ENCODE measurements at places on chromosomes 1 and 21. TPM values are rescaled to one million over a fixed set of nuclear protein-coding genes. Genes with fewer than 3 reads are reported as not detected.

DNA sequence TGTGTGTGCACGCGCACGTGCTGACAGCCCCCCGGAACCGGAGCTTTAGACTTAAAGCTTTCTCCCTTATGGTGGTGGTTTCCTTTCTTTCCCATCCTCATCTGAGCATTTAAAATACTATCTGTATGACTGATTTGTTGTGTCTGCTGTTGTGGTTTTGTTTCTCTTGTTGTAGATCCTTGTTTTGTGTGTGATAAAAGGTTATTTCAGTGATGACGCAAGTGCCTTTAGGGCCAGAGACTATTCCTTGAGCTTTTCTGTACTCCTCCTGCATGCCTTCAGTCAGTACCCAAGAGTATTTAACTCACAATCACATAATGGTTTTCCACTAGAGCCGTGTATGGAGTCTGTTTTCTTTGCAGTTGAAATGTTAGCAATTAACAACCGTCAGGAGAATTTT, 45.4 kb downstream of the LCA5L start:
- no peak for DNase-seq

DNA sequence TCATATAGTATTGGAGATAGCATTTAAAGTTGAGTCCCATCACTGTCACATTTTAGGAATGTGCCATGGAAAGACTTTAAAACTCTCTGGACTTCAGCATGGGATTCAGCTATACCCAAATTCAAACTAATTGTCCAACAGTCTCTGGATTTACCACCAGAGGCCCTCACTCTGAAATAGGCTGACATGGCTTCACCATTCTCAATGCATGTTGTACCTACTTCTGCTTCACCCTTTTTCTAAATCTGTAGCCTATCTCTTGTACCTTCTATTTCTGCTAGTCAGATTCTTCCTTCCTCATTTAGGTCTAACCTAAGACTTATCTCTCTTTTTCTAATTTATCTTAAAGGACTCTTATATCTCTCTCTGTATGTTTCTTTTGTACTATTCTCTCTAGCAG, 512.7 kb upstream of the ZRANB2 start:
- DNase-seq, result no peak

DNA sequence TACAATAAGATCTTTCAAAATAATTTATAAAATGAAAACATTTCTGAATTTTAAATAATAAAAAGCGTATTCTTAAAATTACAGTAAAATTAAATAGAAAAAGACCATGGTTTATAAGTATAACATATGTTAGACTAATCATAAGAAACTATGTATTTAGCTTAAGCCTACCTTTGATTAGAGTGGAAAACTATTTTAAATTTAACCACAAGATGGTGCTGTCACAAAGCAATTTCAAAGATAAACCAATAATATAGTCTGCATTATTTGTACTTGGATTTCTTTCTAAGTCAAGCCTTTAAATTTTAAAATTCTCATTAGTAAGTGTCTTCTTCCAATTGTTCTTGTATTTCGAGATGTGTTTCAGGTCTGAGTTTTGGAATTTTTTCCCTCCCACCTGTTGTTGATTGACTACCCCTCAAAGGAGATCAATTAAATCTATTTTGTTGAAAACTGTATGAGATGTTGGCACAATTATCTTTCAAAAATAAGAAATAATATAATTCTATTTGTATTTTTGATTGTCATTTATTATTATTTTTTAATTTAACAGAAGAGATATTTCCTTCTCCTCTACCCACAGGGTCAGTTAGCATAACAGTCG, 459.8 kb downstream of the KCNT2 start:
- DNase-seq, result peak; percentile 48

- DNase-seq, result no peak
Observed at GRCh38 chr1:59110271-59110670, 186.6 kb upstream of the FGGY start.

- no peak for DNase-seq
Observed at GRCh38 chr1:150749720-150750311, 15.8 kb downstream of the CTSS start.

DNA sequence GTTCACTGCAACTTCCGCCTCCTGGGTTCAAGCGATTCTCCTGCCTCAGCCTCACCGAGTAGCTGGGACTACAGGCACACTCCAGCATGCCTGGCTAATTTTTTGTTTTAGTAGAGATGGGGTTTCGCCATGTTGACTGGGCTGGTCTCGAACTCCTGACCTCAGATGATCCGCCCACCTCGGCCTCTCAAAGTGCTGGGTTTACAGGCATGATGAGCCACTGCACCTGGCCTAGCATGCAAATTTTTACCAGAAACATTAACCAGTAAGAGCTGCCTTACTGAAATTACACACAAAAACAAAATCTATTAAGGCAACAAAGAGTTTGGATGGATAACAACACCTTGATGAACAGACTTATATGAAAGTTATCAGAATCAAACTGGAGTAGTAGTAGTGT, 12.1 kb downstream of the ZZZ3 start:
- no peak for DNase-seq

GRCh38 chr1:1430992-1431844, 4.3 kb upstream of the VWA1 start:
- no peak for DNase-seq

DNA sequence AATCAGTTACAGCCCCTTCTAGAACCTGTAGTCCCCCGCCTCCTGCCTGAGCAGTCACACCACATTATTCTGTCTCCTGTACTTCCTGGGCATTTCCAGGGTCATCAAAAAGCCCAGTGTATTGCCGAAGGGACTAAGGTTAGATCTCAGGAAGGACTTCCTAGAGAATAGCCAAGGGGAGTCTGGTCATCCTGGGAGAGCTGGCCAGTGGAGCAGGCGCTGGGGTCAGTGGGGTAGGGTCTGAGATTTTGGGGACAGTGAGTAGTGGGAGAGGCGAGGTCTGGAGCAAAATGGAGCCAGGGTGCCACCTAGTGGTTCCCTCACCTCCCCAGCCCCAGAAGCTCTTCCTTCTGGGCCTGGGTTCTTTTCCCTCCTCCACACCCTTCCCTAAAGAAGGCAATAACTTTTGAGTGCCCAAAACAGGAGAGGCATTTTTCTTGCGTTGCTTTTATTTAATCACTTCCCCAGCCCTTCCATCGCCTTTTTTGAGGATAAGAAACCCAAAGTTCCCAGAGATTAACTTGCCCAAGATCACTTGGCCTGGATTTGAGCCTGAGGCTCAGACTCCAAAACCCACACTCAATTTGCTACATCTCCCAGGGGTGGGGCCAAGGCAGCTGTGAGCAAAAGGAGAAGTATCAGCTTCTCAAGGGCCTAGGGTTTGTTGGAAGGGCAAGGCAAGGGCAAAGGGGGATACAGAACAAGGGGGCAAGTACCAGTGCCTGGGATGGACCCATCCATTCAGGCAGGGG, 7.3 kb upstream of the PMVK start:
- DNase-seq, result no peak

GRCh38 chr1:234612352-234613127, 2.6 kb upstream of the IRF2BP2 start:
- peak; percentile 99 for DNase-seq

DNA sequence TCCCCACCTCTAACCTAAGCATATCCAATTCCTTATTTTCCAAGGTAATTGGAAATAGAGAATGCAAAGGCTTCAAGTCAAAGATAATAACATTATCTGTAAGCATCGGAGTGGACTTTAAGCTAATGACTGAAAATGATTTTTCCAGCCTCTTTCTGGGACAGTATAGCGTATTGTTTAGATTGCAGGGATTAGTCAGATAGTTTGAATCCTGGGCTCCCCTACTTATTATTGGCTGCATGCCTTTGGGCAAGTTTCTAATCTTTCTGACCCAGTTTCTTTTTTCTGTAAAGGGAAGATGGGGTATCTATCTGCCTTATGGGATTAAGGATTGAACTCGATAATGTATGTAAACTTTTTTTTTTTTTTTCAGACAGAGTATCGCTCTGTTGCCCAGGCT, 1.5 kb upstream of the CDC20 start:
- DNase-seq, result no peak

GRCh38 chr1:93541045-93541444, 93.1 kb downstream of the FNBP1L start:
- DNase-seq, result no peak

- DNase-seq, result no peak
Observed at GRCh38 chr1:145879775-145880174, 5.9 kb downstream of the ANKRD35 start.

DNA sequence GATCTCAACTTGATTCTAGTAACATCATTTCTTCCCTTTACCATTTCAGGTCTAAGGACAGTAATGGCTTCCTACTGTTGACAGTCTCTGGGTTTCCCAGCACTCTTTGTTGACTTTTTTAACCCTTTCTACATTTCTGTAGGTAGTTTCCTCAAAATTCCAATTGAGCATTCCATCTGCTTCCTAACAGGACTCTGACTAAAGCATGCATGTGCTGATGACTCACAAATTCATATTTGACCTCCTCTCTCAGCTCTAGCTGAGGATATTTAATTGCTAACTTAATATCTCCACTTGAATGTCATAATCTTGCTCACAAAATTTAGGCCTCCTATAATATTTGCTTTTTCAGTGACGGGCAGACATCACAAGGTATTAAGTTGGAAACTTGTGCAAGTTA, 93.3 kb upstream of the ZNHIT6 start:
- DNase-seq, result no peak

DNA sequence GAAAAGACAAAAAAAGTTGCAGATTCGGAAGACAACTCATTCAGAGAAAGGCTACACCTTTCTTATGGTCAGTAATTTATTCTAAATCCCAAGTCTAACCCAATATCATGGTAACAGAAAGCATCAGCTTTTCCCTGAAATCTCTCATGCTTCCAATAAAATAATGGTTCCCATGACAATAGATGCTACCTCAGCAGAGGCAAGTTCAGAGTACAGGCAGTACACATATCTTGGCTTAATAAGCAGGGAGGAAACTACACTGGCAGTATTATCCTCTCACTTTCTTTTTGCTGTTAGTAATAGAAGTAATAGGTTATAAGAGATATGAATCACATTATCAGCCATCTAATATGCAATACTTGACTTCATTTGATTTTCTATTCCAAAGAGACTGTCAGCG, 137.1 kb downstream of the DPYD start:
- no peak for DNase-seq

DNA sequence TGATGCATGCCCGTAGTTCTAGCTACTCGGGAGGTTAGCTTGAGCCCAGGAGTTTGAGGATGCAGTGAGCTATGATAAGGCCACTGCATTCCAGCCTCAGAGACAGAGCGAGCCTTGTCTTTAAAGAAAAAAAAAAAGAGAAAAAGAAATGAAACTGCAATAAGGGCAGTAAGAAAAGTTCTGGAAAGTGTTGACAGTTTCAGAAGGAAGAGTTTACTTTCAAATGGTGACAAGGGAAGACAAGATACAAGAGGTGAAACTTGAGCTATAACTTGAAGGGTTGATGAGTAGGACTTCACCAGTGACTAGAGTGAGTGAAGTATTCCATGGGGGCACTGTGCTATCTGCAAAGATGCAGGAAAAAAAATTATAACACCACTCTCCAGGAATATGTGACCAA, 125.0 kb downstream of the AKT3 start:
- no peak for DNase-seq

GRCh38 chr1:36160388-36160948, 4.5 kb downstream of the MAP7D1 start:
- no peak for DNase-seq

The BGLAP gene
- total RNA-seq, result 17.7 TPM

GRCh38 chr1:91160363-91161075, 138.7 kb upstream of the ZNF644 start:
- no peak for DNase-seq

The KCNE2 gene
- total RNA-seq, result not detected

GRCh38 chr1:27397110-27397509, 4.7 kb downstream of the GPR3 start:
- no peak for DNase-seq

DNA sequence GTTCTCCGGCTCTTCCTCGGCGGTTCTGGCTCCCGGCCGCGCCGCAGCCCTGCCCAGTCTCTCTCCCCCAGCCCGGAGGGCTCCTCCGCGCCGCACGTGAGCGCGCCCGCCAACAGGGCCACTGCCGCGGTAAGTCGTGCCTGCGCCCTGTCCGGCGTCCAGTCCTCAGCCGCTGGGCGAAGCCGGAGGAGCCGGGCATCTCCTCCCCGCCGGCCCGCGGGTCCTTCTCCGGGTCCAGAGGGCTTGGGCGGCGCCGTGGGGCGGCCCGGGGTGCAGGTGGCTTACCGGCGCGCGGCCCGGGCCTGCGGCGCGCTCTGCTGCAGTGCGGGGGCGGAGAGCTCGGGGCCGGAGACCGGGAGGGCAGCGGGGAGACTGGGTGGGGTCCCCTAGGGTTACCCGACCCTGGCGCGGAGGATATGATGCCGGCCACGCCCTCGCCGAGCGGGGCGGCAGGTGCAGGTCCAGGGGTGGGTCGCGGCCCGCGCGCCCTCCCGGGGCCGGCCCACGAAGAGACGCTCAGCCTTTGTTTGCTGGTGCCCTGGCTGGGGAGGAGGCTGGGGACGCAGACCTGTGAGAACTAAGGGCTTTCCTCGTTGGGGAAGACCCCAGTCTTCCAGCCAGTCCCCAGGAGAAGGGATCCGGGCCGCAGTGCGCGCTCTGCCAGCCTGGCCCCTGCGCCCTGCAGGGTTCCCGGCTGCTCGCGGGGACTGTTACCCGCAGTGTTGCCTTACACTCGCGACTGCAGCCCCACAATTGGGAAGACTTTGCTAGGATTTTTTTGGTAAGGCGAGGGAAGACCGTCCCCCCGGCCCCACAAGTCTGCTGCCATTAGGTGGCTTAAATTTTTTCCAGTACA, at the start of gene DOP1B:
DOP1B (plus strand) TSS at position 10 of the 856 bp plus-strand sequence. CDS start 7,910 bp downstream, outside the sequence.
- DNase-seq, result peak; percentile 6

The SLC44A5 gene
- 0.12 TPM for total RNA-seq

DNA sequence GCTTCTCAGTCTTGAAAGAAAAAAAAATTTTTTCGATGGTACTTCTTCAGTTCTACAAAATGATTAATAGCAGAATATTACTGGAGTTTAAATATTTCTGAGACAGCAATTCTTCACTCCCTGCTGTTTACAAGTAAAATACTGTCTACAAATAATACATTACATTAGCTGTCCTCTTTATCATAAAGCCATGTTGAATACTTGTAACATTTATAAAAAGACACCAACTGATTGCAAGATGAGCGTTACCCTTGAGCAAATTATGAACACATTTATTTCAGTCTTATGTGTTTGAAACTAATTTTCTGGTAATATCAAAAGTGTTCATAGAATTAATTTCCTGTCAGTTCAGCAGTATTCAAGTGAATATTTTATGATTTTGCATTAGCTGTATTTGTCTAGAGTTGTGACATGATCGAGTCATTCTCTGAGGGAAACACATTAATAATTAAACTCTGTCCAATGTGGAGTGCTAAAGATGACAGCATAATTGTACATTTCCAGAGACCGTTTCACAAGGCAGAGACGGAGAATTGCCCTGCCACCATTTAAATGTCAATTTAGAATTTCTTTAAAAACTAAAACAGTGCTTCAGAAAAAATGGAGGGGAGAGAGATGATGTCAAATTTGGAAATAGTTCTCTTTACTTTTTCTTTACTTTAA, 1359.0 kb upstream of the ADGRL4 start:
- DNase-seq, result no peak

The BTG2 gene
- total RNA-seq, result 0.78 TPM

- no peak for DNase-seq
Observed at GRCh38 chr1:54683453-54683852, 32.2 kb upstream of the TTC4 start.

GRCh38 chr21:32481875-32482408, 69.4 kb downstream of the EVA1C start:
- no peak for DNase-seq
